ENCODE measurements at places on chromosomes 1 and 21.

DNA sequence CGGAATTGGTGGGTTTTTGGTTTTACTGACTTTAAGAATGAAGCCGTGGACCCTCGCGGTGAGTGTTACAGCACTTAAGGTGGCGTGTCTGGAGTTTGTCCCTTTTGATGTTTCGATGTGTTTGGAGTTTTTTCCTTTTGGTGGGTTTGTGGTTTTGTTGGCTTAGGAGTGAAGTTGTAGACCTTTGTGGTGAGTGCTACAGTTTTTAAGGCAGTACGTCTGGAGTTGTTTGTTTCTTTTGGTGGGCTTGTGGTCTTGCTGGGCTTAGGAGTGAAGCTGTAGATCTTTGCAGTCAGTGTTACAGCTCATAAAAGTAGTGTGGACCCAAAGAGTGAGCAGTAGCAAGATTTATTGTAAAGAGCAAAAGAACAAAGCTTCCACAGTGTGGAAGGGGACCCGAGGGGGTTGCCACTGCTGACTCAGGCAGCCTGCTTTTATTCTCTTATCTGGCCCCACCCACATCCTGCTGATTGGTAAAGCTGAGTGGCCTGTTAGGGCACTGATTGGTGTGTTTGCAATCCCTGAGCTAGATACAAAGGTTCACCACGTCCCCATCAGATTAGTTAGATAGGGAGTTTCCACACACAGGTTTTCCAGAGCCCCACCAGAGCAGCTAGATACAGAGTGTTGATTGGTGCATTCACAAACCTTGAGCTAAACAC, 20.9 kb downstream of the HENMT1 start:
- no peak for DNase-seq

- no peak for DNase-seq
Observed at GRCh38 chr1:232620356-232620969, 9.5 kb downstream of the SIPA1L2 start.

DNA sequence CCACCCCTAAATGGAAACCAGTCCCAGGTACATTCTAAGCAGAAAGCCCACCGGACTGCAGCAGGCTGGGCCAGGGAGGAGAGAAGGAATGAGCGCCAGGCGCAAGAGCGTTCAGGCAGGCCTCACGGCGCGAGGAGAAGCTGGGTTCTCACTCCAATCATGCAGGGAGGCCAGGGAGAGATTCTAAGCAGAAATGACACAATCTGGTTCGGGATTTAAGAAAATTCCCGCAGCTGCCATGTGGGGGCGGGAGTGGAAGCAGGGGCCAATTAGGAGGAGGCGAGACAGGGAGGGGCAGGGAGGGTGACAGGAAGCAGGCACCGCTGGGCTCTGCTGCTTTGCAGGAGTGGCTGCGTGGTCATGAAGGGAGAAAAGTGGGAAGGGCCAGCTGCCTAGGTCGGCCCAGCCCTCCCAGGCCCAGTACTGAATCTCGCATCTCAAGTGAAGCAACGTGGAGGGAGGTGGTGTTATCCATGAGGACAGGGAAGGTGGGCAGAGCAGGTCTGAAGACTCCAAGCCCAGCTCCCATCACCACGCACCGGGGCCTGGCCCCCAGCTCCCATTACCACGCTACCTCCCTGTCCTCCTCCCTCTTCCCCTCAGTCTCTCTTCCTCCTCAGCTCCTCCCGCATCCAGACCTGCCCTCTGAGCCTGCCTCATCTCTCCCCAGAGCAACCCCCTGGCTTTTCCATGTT, 11.8 kb downstream of the NPHP4 start:
- DNase-seq, result peak; percentile 92

DNA sequence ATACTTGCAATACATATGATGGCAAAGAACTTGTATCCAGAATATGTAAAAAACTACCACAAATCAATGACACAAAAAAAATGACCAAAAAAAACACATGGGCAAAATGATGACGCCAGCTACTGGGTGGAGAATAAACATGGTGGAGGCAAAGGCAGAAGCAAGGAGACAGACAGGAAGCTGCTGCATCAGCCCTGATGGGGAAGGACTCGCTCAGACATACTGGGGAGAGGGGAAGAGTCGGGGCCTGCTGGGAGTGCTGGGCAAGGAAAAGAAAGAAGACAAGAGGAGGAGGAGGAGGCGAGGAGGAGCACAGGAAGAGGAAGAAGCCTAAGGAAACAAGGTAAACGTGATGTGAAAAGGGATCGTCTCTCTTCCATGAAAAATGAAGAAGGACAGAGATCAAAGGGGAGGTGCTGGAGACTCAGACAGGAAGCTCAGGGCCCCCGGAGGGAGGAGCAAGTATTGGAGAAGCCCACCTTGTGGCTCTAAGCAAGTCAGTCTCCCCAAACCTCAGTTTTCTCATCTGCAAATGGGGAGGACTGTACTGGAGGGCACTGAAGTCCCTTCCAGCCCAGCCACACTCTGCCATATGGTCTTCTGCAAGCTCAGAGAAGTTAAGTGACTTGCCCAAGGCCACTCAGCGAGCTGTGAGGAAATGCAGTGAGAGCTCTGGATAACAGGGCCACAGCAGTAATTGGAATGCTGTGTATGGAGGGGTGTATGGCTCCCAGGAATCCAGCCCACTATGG, 24.2 kb downstream of the OLFML2B start:
- no peak for DNase-seq

DNA sequence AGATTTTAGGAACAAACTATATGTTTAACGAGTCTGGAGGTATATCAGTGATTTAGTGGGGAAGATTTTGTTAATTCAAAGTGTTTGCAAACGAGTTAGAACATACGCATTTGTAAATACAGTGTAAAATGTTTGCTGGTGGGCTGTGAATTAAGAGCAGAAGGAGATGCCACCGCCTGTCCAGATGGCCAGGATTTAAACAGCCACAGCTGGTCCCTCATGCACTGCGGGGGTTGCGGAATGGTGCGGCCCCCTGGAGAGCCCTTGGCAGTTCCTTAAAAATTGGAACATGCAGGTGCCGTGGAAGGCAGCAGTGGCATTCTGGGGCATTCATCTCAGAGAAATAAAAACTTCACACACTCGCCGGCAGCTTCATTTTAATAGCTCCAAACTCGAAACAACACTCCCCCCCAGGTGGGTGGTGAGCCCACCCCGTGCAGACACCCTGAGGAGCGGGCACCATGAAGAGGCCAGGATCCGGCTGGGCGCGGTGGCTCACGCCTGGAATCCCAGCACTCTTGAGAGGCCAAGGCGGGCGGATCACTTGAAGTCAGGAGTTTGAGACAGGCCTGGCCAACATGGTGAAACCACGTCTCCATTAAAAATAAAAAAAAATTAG, 3.5 kb upstream of the C1orf159 start:
- DNase-seq, result peak; percentile 41

DNA sequence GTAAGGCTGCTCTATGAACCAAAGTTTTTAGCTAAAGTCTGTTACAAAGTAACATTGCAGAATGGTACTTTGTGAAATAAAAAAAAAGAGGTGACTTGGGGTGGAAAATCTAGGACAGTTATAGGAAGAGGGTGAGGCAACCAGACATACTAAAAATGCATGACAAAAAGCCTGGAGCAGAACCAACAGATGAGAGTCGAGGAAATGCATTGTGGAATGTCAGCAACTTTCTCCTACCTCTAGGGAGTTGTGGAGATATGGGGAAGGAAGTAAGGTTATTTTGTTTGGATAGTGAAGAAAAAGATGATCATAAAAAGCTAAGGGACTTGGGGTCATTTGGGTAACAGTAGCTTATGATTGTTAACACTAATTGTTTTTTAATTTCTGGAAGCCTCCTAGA, 295.6 kb downstream of the S1PR1 start:
- no peak for DNase-seq

- DNase-seq, result no peak
Observed at GRCh38 chr1:202046748-202047708, 36.6 kb downstream of the ELF3 start.

DNA sequence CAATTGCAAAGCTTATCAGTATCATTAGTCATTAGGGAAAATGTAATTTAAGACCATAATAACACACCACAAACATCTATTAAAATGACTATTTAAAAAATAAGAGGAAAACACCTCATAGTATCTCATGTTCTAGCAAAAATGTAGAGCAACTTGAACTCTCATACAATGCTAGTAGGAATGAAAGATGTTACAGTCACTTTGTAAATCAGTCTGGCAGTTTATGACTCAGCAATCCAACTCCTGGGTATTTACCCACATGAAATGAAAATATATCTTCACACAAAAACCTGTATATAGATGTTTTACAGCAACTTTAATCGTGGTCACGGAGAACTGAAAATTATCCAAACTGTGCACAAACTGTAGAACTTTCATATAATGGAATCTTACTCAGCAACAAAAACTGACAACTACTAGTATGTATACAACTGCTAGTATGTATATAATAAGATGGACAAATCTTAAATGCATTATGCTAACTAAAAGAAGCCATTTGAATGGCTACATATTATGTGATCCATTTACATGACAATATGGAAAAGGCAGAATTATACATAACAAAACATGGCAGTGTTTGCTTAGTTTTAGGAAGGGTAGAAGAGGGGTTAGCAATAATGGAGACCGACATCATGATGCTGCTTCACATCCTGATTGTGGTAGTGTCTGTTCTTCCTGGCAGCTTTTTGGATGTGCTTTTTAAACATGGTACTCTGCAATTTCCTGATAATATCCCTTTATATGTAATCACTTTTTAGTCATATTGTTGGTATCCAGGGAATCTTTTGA, 267.0 kb downstream of the KCTD3 start:
- DNase-seq, result no peak

DNA sequence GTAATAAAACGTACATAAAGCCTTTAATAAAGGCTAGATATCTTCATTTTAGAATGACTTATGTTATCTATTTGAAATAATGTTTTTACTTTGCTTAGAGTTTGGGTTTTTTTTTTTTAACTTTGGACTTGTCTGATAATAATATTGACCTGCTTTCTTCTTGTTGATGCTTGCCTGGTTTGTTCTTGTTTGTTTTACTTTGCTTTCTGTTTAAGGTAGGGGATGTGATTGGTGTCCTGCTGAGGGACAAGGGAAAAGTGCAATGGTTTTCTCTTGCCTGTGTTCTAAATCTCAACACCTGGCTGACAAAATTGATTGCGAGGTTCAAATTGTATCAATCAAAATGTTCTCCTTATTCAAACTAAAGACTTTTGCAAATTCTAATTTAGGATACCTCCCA, 2.2 kb upstream of the FH start:
- DNase-seq, result no peak

GRCh38 chr21:46412521-46413364, 45.9 kb upstream of the DIP2A start:
- no peak for DNase-seq

DNA sequence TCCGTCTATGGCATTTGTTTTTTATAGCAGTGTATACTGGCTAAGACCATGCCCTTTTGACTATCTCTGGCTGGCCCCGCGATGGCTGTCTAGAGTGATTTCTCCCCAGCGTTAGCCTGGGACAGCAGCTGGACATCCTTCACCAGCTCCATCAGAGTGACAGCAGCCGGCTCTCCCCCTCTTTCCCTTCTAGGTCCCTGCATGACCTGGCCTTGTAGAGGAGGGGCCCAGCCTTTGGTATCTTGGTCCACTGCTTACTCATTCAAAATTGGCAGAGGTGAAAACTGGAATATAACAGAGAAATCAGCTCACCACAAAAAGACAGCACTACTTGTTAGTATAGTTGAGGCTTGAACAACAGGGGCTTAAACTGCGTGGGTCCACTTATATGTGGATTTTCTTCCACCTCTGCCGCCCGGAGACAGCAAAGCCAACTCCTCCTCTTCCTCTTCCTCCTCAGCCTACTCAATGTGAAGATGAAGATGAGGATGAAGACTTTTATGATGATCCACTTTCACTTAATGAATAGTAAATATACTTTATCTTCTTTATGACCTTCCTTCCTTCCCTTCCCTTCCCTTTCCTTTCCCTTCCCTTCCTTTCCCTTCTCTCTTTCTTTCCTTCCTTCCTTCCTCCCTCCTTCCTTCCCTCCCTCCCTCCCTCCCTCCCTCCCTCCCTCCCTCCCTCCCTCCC, 29.4 kb upstream of the B3GALNT2 start:
- peak; percentile 75 for DNase-seq

GRCh38 chr1:175145899-175146528, 46.6 kb downstream of the KIAA0040 start:
- DNase-seq, result no peak

GRCh38 chr1:84278905-84279304, 22.6 kb upstream of the SAMD13 start:
- DNase-seq, result no peak

- DNase-seq, result no peak
Observed at GRCh38 chr1:205048382-205048781, 5.4 kb downstream of the CNTN2 start.

DNA sequence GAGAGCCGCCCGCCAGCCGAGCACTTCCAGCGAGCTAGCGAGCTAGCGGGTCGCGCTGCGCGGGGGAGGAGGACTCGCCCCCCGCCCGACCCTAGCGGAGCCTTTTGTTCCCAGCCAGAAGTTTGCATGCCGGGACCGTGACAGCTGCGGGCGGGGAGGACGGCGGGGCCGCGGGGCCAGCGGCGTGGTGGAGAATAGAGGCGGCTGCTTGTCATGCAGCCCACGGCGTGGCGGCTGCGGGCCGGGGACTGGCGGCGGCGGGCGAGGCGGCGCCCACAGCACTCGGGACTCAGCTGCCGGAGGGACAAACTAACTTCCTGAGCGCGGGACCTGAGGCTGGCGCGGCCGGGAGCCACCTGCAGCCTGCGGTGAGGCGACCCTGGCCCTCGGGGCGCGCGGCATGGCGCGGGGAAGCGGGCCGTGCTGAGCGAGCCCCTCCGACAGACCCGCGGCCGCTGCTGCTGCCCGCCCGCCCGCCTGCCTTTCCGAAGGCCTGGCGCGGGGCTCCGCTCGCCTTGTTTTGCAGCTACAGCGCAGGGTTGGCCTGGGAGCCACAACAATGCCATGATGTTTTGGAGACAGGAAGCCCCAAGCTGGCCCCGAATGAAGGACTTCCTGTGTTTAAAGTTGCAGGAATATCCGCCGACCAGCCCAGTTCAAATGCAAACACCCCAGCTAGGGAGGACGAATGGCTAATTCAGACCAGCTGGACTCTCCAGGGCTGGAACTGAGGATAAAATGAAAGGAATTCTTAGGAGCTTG, 82.2 kb upstream of the BMP8A start:
- no peak for DNase-seq

- DNase-seq, result no peak
Observed at GRCh38 chr1:55245781-55246180, 30.6 kb upstream of the USP24 start.

- DNase-seq, result no peak
Observed at GRCh38 chr21:46355161-46356004, 31.4 kb downstream of the PCNT start.
